Progenitor cell of endocrine pancreas (in vitro differentiated cells): ENCODE measurements at places on chromosomes 7 and 10. TPM values are rescaled to one million over a fixed set of nuclear protein-coding genes. Genes with fewer than 3 reads are reported as not detected.

DNA sequence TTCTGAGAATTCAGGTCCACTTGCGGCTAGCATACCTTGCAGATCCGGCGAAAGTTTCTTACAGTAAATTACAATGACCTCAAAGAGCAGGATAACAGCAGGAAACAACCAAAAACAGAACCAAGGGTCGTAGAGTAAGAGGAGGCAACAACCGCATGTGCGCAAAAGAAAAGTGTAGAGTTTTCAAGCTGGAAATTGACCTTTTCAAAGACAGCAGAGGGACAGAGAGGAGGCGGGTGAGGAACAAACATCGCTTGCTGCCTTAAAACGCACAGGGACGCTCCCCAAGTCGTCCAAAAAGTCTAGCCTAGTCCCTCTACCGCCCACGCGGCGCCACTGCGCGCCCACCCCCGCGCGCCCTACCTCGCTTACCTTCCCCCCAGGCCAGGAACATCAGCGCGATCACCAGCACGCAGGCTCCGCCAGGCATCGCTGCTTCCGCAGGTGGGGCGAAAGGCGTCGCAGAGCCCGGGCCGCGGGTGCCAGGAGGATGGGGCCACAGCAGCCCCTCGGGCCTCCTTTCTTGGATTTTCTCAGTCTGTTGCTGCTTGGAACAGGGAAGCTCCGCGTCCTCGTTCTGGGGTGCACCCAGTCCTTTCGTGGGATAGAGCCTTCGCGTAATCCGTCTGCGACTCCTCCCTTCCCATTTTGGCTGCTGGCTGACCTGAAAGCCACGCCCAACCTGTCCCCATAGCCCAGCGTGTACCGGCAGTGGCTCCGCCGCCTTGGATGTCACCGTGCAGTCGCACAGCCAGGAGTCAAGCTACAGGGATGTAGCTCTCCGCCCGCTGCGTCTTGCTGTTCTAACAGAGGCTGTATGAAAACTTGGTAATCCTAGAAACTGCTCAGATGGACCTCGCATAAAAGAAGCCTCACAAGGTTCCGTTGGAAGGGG is at the start of gene VWDE:
TSS of gene VWDE (minus strand) at position 579 of the 895 bp plus-strand sequence. CDS start at position 430, 149 bp downstream.
- no peaks in the 10 kb centered on the region for H3K36me3 ChIP-seq
- peak within 1 kb of the TSS; percentile 91 for H3K4me3 ChIP-seq
- H3K27me3 ChIP-seq = peaks cover 24% of the 10 kb centered on the region
- DNase-seq = peak; percentile 51

- DNase-seq = no peak
- no peaks in the 10 kb centered on the region for H3K36me3 ChIP-seq
- H3K4me3 ChIP-seq = no peak overlapping the region
Observed at GRCh38 chr10:119090968-119091367, 10.4 kb upstream of the EIF3A start.

DNA sequence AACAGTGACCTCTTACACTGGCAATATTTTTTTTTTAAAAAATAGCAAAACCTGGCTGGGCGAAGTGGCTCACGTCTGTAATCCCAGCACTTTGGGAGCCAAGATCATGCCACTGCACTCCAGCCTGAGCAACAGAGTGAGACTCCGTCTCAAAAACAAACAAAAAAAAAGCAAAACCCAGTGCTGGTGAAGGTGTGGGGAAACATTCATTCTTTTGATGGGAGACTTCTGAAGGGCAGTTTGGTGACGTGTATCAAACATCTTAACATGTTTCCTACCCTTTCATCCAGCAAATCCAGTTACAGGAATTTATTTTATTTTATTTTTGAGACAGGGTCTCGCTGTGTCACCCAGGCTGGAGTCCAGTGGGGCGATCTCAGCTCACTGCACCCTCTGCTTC is 58.0 kb downstream of the CHST3 start:
- H3K4me3 ChIP-seq = no peak overlapping the region
- no peaks in the 10 kb centered on the region for H3K36me3 ChIP-seq
- H3K4me1 ChIP-seq = peaks cover 15% of the 10 kb centered on the region

DNA sequence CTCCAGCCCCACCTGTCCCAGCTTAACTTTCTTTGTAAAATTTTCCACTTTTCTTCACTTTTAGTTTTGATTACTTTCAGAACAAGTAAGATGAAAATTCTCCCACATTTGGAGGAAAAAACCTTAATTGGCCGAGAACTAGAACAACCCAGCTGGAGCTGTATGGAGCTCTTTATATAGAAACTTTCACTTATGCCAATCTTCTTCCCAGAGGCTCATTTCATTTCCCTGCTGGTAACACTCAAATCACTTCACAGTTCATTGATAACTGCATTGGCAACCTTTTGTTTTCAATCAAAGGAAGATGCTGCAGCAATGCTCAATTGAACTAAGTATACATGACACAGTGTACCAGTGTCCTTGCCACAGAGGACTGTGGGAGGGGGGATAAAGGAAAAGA is 176.2 kb upstream of the NOBOX start:
- DNase-seq = no peak
- no peaks in the 10 kb centered on the region for H3K27me3 ChIP-seq
- H3K27ac ChIP-seq = no peak overlapping the region
- no peaks in the 10 kb centered on the region for H3K4me1 ChIP-seq
- no peak overlapping the region for H3K4me3 ChIP-seq

GRCh38 chr10:112643600-112644264 is 196.7 kb downstream of the VTI1A start:
- H3K36me3 ChIP-seq = no peaks in the 10 kb centered on the region
- no peaks in the 10 kb centered on the region for H3K27me3 ChIP-seq
- H3K4me3 ChIP-seq = no peak overlapping the region

GRCh38 chr10:62981096-62981495 is 152.0 kb upstream of the NRBF2 start:
- no peak overlapping the region for H3K27ac ChIP-seq
- H3K4me1 ChIP-seq = peaks cover 11% of the 10 kb centered on the region
- H3K36me3 ChIP-seq = no peaks in the 10 kb centered on the region
- no peaks in the 10 kb centered on the region for H3K27me3 ChIP-seq

GRCh38 chr10:112991888-112992491 is 41.9 kb downstream of the TCF7L2 start:
- no peak for DNase-seq
- H3K27ac ChIP-seq = no peak overlapping the region
- peaks cover 17% of the 10 kb centered on the region for H3K36me3 ChIP-seq
- peaks cover 21% of the 10 kb centered on the region for H3K4me1 ChIP-seq

DNA sequence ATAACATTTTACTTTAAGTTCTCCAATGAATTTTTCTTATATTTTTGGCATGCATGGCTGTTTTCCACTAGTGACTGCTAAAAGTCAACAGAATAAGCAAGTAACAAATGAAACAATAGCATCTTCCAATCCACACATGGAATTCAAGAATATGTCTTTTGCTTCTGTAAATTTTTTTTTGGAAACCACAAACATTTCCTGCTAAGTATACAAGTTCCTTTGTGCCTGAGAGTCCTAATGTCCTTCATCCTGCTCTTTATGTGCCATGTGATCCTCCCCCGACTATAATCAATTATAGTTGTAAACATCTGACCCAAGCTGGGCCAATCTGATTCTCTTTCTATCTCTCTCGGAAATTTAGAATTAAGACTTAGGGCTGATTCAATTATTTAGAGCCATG is 61.2 kb downstream of the PPP1R3C start:
- no peak overlapping the region for H3K4me3 ChIP-seq
- H3K27me3 ChIP-seq = no peaks in the 10 kb centered on the region
- DNase-seq = no peak
- H3K4me1 ChIP-seq = peaks cover 6% of the 10 kb centered on the region
- H3K36me3 ChIP-seq = peaks cover 5% of the 10 kb centered on the region

DNA sequence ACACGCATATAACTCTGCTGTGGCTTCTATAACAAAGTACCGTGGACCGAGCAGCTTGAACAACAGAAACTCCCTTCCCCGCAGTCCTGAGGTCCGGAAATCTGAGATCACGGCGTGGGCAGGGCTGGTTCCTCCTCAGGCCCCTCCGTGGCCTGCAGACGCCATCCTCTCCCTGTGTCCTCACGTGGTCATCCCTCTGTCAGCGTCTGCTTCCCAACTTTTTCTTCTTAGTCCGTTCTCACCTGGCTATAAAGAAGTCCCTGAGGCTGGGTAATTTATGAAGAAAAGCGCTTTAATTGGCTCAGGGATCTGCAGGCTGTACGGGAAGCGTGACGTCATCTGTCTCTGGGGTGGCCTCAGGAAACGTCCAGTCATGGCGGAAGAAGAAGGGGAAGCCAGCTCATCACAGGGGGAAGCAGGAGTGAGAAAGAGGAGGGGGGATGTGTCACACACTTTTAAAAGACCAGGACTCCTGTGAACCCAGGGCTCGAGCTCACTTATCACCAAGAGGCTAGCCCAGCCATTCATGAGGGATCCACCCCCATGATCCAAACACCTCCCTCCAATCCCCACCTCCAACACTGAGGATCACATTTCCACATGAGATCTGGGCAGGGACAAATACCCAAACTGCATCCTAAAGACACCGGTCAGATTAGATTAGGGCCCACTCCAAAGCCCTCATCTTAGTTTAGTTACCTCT is 91.2 kb upstream of the INSIG1 start:
- no peaks in the 10 kb centered on the region for H3K4me1 ChIP-seq
- DNase-seq = no peak
- H3K27ac ChIP-seq = peak overlapping the region; percentile 37
- H3K36me3 ChIP-seq = no peaks in the 10 kb centered on the region
- peaks cover 35% of the 10 kb centered on the region for H3K27me3 ChIP-seq

DNA sequence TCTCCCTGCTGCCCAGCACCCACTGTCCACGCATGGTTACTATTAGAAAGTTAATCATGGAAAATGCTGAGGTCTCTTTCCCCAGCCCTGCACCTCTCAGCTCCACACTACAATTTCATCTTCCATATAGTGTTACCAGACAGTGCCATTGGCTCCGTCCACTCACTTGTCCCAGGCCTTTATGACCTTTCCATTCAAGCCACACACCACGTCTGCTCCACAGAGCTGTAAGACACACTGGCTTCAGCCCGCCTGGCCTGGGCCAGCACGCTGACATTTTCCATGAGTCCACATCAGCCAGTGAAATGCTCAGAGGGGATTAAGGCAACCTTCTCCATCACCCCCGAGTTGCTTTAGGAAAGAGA is 118.7 kb downstream of the KCNMA1 start:
- peaks cover 29% of the 10 kb centered on the region for H3K27me3 ChIP-seq
- no peak for DNase-seq
- no peak overlapping the region for H3K27ac ChIP-seq
- H3K4me1 ChIP-seq = peaks cover 4% of the 10 kb centered on the region

- DNase-seq = no peak
- H3K27ac ChIP-seq = no peak overlapping the region
- no peaks in the 10 kb centered on the region for H3K36me3 ChIP-seq
- no peaks in the 10 kb centered on the region for H3K4me1 ChIP-seq
Observed at GRCh38 chr7:922334-923107, 32.0 kb downstream of the ADAP1 start.

- no peak for DNase-seq
- H3K27me3 ChIP-seq = no peaks in the 10 kb centered on the region
- no peak overlapping the region for H3K27ac ChIP-seq
- no peaks in the 10 kb centered on the region for H3K36me3 ChIP-seq
Observed at GRCh38 chr7:37738321-37738720, 54.8 kb downstream of the GPR141 start.

Gene ADIRF
- total RNA-seq = not detected in 2 replicates

Gene ANKRD7
- total RNA-seq = not detected in 2 replicates

Gene PPIF
- total RNA-seq = 35.9 and 37.1 TPM in 2 replicates

Gene CUL1
- total RNA-seq = 58.8 and 58.9 TPM in 2 replicates

Gene SLC16A9
- 11.6 and 13.7 TPM in 2 replicates for total RNA-seq

Gene TFEC
- total RNA-seq = not detected in 2 replicates
